ENCODE measurements at places on chromosomes 13 and 19.

- DNase-seq: no peak
Measured at GRCh38 chr13:112572366-112572765, 15.6 kb downstream of the TUBGCP3 start.

DNA sequence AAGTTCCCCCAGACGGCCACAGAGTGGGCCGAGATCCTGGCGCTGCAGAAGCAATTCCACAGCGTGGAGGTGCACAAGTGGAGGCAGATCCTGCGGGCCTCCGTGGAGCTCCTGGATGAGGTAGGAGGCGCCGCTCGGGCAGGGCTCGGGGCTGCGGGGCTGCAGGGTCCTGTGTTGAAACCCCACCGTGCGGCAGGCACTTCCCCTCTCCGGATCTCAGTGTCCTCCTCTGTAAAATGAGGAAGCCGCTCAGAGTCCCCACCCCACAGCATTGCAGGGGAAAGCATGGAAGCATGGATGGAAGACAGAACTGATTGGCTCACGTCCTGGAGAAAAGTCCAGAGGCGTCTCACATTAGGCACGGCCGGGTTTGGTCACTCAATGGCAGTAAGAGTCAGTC lies 6.8 kb upstream of the SCN1B start:
- DNase-seq: no peak

DNA sequence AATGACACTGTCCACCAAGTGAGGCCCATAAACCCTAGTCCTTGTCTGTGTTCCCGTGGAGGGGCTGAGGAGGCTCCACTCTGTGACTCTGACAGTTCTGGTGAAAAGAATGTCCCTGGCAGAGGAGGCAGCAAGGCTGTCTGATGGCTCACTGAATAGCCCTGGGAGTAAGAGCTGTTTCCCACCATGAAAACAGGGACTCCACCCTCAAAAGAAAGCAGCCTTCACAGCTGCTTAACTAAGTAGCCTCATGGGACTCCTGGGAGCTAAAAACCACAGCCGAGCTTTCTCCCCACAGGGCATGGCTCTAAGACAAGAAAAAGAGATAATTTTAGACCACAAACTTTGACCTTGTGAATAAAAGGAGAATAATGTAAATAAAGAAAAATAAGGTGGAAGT lies 135.1 kb upstream of the FRY start:
- DNase-seq: no peak

- peak; percentile 76 for DNase-seq
Measured at GRCh38 chr19:55353803-55354697, 469 bp downstream of the COX6B2 start.

GRCh38 chr19:29418201-29418600 lies 107.6 kb upstream of the VSTM2B start:
- DNase-seq: no peak

- DNase-seq: no peak
Measured at GRCh38 chr13:42487221-42487620, 86.7 kb upstream of the TNFSF11 start.

GRCh38 chr13:24264976-24265375 lies 44.4 kb upstream of the C1QTNF9 start:
- DNase-seq: peak; percentile 95

DNA sequence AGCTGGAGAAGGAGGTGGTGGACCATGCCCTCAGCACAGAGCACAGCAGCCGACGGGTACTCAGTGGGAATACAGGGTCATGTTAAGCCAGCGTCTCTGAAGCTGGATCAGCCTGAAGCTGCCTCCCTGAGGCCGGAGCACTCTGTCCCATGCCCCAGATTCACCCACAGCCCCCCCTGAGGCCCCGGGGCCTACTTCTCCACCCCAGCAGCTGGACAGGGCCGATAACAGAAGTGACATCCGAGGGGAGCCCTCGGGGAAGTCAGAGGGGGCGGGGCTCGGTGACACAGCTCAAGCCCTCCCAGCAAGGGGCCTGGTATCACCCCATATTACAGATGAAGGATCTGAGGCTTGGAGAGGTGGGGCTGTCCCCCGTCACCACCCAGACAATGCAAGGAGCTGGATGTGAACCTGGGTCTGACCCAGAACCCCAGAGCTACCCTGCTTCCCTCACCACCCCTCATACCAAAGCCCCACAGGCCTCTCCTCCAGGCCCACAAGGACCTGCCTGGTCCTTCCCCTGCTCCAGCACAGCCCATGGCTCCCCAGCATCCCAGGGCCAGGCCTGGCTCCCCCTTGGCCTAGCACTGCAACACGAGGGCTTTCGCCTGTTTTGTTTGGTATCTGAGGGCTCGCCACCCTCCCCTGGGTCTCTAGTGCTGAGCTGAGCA lies 5.7 kb downstream of the R3HDM4 start:
- peak; percentile 84 for DNase-seq

DNA sequence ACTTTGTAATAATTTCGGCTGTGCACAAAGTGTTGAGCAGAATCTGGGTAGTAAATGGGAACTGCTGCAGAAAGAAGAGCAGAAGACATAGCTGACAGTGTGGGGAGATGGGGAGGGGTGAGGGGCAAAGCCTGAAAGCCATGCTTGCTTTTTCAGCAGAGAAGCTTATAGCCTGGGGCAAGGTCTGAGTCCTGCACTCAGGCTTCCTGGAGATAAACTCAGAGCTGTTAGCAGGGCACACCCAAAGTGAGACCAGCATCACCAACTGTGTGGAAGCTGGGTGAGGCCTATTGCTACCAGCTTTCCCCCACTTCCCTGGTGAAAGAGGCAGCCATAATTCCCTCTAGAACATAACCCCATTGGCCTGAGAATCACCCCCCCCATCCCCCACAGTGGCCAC lies 15.6 kb upstream of the LHFPL6 start:
- no peak for DNase-seq

DNA sequence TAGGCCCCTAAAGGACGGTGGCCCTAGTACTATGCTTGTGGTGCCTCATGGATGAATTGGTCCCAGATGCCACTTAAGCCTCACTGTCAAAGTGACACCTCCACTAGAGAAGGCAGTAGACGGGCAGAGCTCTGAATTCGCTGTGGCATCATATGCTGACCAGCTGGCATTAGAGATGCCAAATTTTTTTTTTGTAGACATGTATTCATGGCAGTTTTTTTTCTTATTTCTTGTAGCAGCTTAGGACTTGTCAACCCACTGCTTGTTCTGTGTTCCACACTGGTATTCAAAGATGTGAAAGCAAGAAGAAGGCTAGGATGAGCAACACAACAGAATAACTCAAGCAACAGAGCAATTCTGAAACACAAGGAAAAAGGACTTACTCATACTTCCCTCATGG lies 212.5 kb downstream of the DLEU7 start:
- no peak for DNase-seq

- no peak for DNase-seq
Measured at GRCh38 chr19:55546822-55547614, 1.7 kb upstream of the SBK3 start.

DNA sequence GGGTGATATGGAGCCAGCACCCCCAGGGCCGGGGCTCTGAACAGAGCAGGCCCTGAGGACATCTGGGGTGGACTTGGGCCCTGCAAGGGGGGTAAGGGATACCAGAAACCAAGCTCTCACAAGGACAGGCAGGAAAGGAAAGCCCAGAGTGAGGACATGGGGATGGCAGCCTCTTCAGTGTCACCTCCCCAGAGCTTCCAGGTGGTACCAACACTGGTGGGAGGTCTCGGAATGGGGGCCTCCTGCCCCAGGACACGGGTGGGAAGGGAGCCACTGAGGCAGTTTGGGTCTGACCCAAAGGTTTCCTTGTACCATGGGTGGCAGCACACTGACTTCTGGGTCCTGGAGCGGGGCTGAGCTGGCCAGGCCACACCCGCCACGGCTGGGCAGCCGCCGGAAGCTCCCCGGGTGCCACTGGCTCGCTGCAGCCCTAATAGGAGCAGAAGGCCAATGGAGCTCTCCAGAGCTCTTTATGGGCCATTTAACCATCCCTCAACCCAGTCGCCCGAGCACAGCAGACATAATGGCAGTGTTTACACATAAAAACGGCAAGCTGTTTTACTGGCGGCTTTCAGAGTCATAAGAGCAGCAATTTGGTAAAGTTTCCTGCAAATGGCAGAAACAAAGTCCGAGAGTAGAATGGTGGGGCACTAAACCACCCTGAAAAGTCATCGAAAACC lies 59.3 kb downstream of the PEPD start:
- DNase-seq: no peak

- no peak for DNase-seq
Measured at GRCh38 chr19:29287061-29287460, 74.1 kb upstream of the UQCRFS1 start.

- no peak for DNase-seq
Measured at GRCh38 chr13:24564881-24565280, 52.3 kb upstream of the PARP4 start.

GRCh38 chr19:16076958-16077611 lies 790 bp downstream of the TPM4 start:
- DNase-seq: peak; percentile 28

GRCh38 chr19:41377977-41378709 lies 1.8 kb downstream of the TMEM91 start:
- DNase-seq: peak; percentile 59

- DNase-seq: no peak
Measured at GRCh38 chr13:24723206-24723605, 40.8 kb upstream of the RNF17 start.

DNA sequence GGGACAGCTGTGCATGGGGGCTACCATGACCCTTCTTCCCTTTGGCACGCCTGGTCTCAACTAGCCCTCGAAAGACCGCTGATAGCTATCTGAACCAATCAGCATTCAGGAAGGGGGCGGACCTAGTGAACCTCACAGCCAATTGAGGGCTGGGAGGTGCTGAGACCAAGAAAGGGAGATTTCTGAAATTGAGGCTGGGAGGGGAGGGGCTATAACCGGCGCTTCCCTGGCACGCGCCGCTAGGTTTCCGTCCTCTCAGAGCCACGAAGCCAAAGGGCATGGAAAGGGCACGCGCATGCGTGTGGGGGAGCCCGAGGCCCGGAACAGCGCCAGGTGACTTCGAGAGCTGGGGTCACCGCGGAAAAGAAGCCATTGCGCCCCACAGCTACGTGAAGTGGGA lies 4.2 kb upstream of the PAFAH1B3 start:
- no peak for DNase-seq

DNA sequence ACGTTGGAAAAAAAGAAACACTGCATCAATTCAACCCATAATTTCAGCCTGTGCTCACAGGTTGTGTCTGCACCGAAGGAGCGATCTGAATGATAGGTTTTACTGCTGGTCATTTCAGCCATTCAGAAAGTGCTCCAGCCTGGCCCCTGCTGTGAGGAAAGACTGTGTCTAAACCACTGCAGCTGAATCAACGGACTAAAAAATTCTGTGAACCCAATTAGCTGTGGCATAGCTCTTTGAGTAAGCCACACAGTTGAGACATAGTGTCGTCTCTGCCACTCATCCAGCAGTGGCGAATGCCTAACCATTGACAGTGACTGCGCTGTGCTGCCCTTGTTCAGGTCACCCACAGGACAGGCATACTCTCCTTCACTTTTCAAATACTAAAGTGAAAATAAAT lies 179.8 kb downstream of the COG6 start:
- DNase-seq: no peak

- no peak for DNase-seq
Measured at GRCh38 chr13:44507639-44508038, 68.5 kb downstream of the TSC22D1 start.

- no peak for DNase-seq
Measured at GRCh38 chr13:34020388-34020787, 202.4 kb downstream of the RFC3 start.

GRCh38 chr13:96089749-96090239 lies at the start of gene HS6ST3:
Gene HS6ST3 (plus strand): TSS chr13:96090107.
- DNase-seq: no peak

DNA sequence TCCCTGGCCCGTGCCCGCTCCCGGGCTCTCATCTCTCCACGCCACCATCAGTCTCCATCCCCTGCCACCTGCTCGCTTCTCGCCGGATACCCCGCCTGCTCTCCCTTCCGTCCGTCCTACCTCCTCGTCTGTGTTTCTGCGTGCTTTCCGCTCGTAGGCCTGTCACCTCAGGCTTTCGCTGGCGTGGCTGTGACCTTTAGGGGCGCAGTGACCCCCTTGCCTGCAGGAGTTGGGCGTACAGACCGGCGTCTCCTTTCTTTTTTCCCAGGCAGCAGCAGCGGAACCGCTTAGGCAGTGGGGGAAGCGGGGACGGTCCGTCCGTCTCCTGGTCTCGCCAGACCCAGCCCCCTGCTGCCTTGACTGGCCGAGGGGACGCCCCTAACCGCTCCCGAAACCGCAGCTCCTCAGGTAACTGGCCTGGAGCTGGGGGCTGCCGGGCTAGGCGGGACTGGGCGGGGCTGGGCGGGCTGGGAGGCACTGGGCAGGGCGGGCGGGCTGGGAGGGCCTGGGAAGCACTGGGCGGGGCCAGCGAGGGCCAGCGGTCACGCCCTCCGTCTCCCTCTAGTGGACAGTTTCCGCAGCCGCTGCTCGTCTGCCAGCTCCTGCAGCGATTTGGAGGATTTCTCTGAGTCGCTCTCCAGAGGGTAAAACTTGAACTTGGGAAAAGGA lies 6.3 kb downstream of the PGLYRP1 start:
- peak; percentile 82 for DNase-seq

GRCh38 chr13:20336761-20337160 lies 104.6 kb upstream of the GJB6 start:
- DNase-seq: no peak

GRCh38 chr13:27432180-27432579 lies 7.8 kb downstream of the GTF3A start:
- DNase-seq: no peak

GRCh38 chr13:42041684-42042035 lies 6.8 kb upstream of the DGKH start:
- DNase-seq: peak; percentile 14

DNA sequence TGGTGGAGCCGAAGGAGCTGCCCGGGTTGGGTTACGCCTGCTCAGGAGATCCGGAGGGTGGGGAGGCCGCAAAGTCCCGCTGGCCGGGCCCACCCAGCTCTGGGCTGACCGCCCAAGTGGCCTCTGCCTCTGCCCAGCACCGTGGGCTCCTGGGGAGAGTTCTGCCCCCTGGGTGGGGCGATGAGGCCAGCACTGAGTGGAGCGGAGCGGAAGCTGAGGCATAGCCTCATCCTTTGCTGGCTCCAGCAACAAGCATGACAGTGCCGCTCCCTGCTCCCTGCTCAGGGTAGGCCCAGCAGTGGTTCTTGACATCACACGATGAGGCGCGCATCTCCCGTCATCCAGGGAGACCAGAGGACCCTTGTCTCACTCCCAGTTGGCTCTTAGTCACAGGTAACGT lies 22.5 kb downstream of the CCDC8 start:
- DNase-seq: no peak

DNA sequence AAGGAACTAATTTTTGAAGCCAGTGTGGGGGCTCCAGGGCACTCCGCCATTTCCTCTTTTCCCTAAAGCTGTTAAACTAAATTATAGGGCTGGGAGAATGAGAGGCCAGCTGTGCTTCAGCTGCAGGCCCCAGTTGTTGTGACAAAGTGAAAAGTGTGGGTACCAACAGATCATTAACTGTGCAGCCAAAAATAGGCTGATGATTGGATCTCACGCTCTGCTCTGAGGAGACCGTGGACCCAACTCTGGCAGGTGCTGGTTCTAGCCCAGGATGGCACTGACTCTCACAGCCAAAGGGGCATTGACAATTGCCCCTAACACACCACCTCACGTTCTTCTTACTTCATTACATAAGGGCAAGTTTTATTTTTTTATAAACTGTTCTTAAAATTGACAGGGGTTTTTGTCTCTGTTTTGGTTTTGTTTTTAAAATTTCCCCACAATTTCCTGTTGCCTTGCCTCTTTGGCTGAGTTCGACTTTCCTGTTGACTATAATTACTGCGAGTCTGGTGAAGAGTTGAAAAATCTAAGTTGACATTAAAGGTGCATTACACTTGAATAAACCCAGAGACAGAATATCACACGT lies 391.0 kb downstream of the FGF9 start:
- no peak for DNase-seq
